ENCODE measurements at places on chromosomes 4 and X. TPM values are rescaled to one million over a fixed set of nuclear protein-coding genes. Genes with fewer than 3 reads are reported as not detected.

DNA sequence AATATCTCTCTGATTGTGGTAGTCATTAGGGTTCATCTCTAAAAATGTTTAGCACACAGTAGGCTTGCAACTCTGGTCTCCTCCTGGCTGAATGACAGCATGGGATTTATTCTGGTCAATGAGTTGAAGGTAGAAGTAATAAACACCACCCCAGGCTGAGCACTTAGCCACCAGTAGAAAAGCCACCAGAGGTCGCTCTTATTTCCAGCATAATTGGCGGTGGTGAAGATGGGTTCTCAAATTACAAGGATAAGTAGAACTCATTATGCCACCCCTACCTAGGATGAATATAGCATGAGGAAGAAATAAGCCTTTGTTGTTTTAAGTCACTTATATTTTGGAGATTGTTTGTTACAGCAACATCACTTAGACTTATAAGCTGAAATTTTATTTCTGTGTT lies 302.7 kb downstream of the GPM6A start:
- no peak for DNase-seq

DNA sequence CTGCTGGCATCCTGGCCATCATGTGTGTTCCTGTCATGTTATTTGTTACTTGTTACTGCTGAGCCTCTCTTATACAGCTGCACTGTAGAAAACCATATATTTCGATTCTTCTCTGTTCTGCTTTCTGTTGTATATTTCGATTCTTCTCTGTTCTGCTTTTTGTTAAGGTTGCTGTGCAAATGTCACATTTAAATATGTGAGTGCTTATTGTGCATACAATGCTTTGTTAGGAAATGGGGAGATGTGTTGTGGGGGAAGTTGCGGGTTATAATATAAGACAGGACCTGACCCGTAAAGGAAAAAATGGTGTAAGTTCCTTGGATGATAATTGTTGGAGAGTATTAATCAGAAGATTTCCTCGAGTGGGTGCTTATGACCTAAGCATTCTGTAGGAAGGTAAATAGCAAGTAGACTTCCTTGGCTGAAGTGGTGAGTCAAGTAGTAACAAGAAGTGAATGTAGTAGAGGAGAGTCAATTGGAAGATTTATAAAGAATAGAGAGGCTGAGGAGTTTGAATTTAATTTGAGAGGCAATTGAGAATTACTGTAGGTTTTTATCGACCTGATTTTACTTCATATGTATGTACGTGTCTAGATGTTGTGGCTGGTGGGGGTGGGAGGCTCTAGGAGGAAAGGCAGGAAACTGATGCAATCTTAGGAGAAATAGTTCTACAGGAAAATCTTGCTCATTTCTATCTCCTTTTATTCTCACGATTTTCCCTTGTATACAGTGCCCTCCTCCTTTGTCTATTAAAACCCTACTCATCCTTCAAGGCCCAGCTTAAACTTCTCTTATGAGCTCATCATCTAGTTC lies 8.5 kb downstream of the OGT start:
- DNase-seq = peak; percentile 53

DNA sequence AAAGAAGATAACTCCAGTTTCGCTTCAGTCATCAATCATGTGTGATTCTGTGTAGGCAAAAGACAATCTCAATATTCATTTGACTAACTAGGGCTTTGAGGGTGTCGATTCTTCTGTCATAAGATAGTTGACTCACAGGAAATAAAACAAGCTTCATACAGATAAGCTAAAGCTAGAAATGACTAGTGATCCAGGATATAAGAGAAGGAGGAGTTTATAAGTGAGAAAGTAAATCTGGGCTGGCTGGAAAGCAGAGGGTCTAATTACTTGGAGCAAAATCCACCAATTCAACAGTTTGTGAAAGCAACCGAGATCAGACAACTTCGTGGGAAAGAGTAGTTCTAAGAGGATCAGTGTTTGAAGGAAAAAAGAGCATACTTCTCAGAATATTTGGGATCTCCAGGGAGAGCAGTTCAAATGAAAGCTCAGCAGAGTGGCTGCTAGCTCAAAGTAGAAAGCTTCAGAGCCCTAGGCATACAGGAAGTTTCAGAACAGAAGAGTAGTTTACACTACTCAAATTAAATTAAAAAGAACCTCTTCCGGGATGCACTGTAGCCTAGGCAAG lies 429.3 kb downstream of the INPP4B start:
- peak; percentile 71 for DNase-seq

DNA sequence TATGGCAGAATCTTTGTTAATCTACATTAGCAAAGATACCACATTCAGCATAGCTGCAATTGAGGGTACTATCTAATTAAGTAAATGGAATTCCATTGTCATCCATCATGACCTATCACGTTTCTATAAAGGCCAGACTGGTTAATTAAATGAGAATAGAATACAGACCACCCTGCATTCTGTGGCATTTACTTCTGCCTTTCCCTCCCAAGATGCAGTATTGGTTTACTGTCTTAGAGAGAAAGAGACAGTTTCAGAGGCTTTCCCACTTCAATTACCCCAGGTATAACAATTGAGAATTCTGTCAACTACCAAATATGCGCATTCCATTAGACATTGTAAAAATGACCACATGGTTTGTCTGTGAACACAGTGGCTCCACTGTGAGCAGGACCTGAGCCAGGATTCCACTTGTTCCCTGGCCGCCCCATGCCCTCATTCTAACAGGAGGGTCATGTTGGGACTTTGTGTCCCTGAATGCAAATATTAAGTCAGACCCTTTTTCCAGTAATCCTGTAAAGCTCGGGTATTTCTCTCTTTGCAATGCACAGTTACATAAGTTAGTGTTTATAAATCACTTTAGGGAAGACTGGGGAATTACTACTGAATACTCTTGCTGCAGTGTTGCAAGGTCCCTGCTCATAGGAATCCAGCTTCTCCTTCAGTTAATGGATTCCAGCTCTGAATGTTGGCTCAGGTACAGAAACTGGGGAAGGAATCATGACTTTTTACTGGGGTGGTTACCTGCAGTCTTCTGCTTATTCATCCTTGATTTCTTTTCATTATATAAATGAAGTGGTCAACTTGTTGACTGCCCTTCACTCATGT lies 261.0 kb downstream of the PDGFC start:
- peak; percentile 18 for DNase-seq

DNA sequence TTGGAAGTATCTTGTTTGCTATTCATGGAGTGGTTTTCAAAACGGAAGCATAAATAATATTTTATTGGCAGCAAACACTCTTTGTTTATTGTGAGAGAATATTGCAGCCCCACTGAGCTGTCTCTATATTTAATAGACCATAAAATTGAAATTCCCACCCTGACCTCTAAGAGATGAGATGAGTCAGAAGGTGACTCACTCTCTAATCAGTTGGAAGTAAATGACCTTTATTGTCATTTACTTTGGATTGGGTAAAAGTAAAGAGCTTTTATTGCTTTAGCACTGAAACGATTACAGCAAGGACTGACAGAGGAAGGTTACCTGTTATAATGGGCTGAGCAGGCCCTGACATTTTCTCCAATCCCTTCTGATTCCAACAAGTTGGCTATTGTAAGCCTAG lies 55.0 kb downstream of the SYTL5 start:
- peak; percentile 52 for DNase-seq

GRCh38 chr4:137707626-137708025 lies 175.3 kb upstream of the PCDH18 start:
- peak; percentile 65 for DNase-seq

- peak; percentile 18 for DNase-seq
Measured at GRCh38 chrX:15686818-15687685, 22.4 kb upstream of the CLTRN start.

GRCh38 chrX:44494357-44494756 lies 48.3 kb downstream of the FUNDC1 start:
- no peak for DNase-seq

GRCh38 chrX:307261-308111 lies 11.1 kb downstream of the GTPBP6 start:
- DNase-seq = no peak

- no peak for DNase-seq
Measured at GRCh38 chr4:127521463-127521862, 111.3 kb upstream of the INTU start.

GRCh38 chr4:1471443-1472147 lies 65.4 kb upstream of the NKX1-1 start:
- no peak for DNase-seq

DNA sequence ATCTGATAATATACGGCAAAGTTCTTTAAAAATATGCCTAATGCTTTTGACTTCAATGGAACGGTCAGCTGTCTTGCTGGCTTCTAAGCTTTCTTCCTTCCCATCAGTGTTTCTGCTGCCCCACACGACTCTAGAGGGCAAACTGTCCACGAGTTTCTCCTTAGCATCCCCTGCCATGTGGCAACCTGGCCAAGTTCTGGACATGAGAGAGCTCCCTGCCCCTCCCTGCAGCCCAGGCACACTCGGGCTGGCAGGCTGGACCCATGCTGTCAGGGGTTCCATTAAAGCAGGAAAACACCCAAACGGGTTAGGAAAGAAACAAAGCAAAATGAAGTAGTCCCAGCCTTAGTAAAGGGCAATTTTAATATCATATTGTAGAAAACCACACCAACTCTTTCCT lies 38.8 kb downstream of the KDR start:
- DNase-seq = no peak

- peak; percentile 71 for DNase-seq
Measured at GRCh38 chr4:86855572-86855971, 6.4 kb upstream of the SLC10A6 start.

DNA sequence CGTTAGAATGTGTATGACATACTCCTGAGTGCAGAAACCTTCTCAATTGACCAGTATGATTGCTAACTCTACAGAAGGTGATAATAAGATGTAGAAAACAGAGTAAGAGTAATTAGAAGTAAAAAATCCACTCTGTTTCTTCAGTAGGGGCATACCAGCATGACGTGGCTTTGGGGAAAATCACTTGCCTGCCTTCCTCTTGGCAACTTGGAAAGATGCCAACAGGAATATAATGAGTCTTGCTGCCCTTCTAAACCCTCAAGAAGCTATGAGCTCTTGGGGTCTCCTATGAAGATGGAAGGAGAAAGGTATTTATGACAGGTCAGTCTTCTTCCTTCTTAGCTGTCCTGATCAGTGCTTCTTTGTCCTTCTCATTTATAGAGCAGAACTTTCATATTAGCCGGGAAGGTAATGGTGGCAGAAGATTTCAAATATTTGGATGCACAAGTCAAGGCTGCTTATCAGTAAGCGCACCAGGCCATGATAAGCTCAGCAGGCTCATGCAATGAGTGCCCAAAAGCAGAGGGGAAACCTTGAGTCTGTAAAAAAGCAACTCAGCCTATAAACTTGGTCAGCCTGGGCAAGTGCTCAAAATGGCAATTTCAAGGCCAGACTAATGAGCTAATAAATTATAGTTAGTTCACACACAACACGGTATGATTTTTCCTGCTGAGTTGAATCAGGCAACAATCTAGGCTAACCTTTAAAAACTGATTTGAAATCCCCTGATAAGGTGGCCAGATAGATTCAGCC lies 69.7 kb upstream of the PPARGC1A start:
- DNase-seq = no peak

DNA sequence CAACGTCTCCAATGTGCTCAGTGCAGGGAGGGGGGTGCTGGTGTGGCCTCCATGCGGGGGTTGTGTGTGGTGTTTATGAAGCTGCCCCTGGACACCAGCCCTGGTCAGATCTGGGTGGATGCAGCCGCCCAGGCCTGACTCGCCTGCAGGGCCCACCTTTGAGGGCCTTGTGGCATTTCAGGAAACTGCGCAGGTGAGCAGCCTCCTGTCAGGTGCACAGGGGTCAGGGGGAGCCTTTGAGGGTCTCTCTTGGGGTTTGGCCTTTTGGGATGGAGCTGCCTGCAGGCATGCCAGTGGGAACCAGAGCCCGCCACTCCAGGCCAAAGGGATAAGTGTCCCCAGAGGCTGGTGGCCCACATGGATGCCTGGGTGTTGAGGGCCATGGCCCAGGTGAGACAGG lies 45.4 kb downstream of the ADRA2C start:
- DNase-seq = no peak

GRCh38 chrX:443536-444210 lies 57.0 kb upstream of the PPP2R3B start:
- no peak for DNase-seq

Gene STIM2
- 18.4 TPM for total RNA-seq

Gene IKBKG
- total RNA-seq = 21.4 TPM

Gene PNMA5
- not detected for total RNA-seq

Gene NEUROG2
- total RNA-seq = not detected

Gene FRAS1
- 24.6 TPM for total RNA-seq

Gene ACOX3
- total RNA-seq = 54.6 TPM

Gene HHIP
- 4.0 TPM for total RNA-seq

Gene IL15
- total RNA-seq = 4.8 TPM

Gene CCSER1
- 2.2 TPM for total RNA-seq

Gene MBNL3
- total RNA-seq = 4.1 TPM
